Neural progenitor cell (in vitro differentiated cells): ENCODE measurements at places on chromosomes 11 and 22.

GRCh38 chr22:29937940-29938693, 55.1 kb downstream of the MTMR3 start:
- no peaks in the 10 kb centered on the region for H3K4me1 ChIP-seq
- no peak for DNase-seq
- no peak overlapping the region for H3K27ac ChIP-seq
- H3K4me3 ChIP-seq: no peak overlapping the region

DNA sequence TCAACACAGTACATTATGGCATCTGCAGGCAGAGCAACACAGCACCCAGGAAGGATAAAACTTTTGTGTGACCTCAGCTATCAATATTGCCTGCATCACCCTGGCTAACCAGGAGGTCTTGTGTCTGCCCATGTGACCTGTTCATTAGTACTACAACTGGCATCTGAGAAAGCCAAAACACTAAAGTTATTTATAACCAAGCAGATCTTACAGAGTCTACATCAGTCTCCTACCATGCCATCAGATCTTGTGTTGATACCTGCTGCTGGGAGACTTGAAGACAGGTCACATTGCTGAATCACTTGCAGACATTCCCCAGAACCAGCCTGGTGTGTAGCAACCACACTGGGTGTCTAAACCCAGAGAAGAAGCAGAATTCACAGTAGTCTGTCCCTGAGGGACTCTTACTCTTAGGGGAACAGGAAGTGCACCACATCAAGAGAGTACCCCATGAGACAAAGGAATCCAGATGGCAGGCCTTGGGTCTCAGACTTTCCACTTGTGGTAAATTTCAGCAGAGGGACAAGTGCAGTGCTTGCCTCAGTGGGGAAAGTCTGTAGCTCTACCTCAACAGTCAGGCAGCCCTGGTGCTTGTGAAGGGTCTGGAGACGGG, 7.0 kb downstream of the OR9G1 start:
- H3K27me3 ChIP-seq: no peaks in the 10 kb centered on the region
- H3K4me1 ChIP-seq: no peaks in the 10 kb centered on the region
- no peak overlapping the region for H3K4me3 ChIP-seq
- no peaks in the 10 kb centered on the region for H3K36me3 ChIP-seq
- no peak for DNase-seq

DNA sequence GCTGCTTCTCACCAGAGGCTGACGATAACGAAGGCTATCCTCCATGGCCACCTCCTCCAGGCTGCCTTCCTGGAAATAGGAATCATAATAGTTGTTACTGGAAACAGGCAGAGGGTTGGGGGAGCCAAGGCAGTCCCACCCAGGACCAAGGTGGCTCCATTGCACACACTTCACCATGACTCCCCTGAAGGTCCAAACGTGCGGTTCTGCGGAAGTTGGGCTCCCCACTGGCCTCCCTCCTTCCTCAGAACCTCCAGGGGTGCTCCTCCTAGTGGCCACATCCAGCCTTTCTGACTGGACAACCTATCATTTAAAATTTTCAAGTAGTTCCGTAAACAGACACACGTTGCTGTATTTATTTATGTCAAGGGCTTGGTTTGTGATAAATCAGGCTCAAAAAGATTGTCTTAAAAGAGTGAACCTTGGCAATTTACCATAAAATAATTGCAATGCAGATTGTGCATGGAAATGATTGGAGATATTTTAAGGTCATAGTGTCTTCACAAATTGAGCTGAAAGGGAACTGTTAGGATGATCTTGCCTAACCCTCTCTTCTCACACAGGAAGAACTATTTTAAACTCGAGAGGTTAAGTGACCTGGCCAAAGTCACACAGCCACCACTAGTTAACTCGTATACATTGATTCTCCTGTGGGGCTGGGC, 1.4 kb upstream of the TCN2 start:
- no peaks in the 10 kb centered on the region for H3K27me3 ChIP-seq
- H3K36me3 ChIP-seq: no peaks in the 10 kb centered on the region
- peak overlapping the region; percentile 37 for H3K4me3 ChIP-seq
- peaks cover 30% of the 10 kb centered on the region for H3K4me1 ChIP-seq

GRCh38 chr11:111531136-111531535, 9.4 kb upstream of the LAYN start:
- peaks cover 17% of the 10 kb centered on the region for H3K27me3 ChIP-seq
- no peak overlapping the region for H3K4me3 ChIP-seq
- no peaks in the 10 kb centered on the region for H3K36me3 ChIP-seq
- H3K27ac ChIP-seq: no peak overlapping the region

- no peak overlapping the region for H3K4me3 ChIP-seq
- no peak overlapping the region for H3K27ac ChIP-seq
- H3K27me3 ChIP-seq: no peaks in the 10 kb centered on the region
- no peaks in the 10 kb centered on the region for H3K36me3 ChIP-seq
- H3K4me1 ChIP-seq: peaks cover 9% of the 10 kb centered on the region
- DNase-seq: peak; percentile 10
These were observed 10.4 kb downstream of the CCKBR start for GRCh38 chr11:6269994-6270393.

- no peak for DNase-seq
- peaks cover 10% of the 10 kb centered on the region for H3K36me3 ChIP-seq
- H3K27ac ChIP-seq: peak overlapping the region; percentile 71
- H3K4me1 ChIP-seq: peaks cover 62% of the 10 kb centered on the region
These were observed 10.4 kb upstream of the AHNAK start for GRCh38 chr11:62556875-62557631.

DNA sequence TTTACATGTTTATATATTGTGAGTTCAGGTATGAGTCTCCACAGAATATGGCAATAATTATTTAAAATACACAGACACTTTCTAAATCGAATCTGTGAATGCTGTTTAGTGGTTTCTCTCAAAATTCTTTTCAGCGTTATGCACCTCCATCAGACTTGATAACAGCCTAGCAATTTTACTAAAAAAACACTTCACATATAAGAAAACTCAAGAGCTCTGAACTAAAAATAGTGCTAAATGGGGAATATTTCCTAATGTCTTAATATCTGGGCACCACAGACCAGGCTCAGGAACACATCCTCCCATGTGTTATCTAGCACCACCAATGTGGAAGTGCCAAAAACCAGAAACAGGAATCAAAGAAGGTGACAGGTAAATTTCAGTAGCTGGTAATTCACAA, 47.9 kb downstream of the ARHGAP32 start:
- no peaks in the 10 kb centered on the region for H3K27me3 ChIP-seq
- H3K36me3 ChIP-seq: no peaks in the 10 kb centered on the region
- no peak overlapping the region for H3K27ac ChIP-seq
- H3K4me1 ChIP-seq: no peaks in the 10 kb centered on the region
